ENCODE measurements at places on chromosomes 7 and 10.

GRCh38 chr10:79473496-79474095 lies 28.2 kb upstream of the ZCCHC24 start:
- DNase-seq, result no peak

- peak; percentile 70 for DNase-seq
Measured at GRCh38 chr10:113961182-113962031, 82.3 kb upstream of the ADRB1 start.

DNA sequence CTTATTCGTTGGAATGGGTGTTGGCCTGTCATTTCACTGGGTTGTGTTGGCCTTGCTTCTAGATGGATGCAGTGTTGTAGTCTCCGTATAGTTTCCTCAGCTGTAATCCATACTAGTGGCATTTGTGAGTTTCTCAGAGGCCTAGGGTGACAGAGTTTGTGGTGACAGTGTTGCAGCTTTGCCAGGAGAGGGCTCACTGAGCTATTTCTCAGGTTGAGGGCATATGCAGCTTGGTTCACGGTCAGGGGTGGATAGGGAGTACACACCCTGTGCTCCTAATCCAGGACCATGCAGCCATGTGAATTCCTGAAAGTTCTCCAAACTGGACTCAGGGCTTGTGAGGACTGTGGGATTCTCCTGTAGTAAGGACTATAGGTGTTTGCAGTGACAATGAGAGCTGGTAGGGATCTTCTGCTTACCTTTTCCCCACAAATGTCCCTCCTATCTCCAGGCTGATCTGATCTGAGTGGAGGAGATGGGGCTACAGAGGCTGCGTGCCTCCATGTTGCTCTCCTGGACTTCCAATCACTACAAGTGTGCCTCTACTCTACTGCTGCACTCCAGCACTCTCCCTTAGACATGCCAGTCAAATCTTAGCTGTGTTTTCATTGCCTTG lies 229.0 kb downstream of the STK31 start:
- no peak for DNase-seq

DNA sequence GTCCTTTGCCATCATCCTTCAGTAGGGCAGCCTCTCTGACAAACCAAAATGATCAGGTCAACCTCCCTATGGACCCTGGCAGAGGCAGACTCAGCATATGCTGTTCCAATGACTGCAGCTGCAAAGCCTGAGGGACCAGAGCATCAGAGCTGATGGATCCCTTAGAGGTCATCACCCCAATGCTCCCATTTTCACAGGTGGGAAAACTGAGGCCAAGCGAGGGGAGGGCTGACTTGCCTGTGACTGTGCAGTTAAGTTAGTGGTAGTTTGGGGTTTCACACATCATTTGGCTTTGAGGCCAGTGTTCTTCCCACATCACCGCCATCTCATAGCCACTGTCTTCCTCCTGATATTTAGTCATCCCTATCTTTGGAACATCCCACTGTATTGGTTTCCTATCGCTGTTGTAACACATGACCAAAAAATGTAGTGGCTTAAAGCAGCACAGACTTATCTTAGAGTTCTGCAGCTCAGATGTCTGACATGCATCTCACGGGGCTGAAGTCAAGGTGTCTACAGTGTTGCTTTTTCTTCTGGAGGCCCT lies 69.3 kb upstream of the PDZD8 start:
- DNase-seq, result no peak
